A549 treated with CpdA at 1 μM for 4 hours (cell line): ENCODE measurements at places on chromosomes 5 and 9. TPM values are rescaled to one million over a fixed set of nuclear protein-coding genes. Genes with fewer than 3 reads are reported as not detected.

Gene FOXD1
- 13.1 to 19.3 TPM (median 17.6 TPM) in 5 replicates for total RNA-seq

Gene CNTNAP3
- total RNA-seq: 8.7 to 12.3 TPM (median 10.4 TPM) in 5 replicates

Gene UBAP2
- total RNA-seq: 37.1 to 43.7 TPM (median 39.5 TPM) in 5 replicates

Gene CRHBP
- 0.06 to 0.33 TPM (median 0.21 TPM) in 5 replicates for total RNA-seq

Gene SAXO1
- total RNA-seq: not detected in 5 replicates

Gene SVEP1
- total RNA-seq: 1.3 to 1.9 TPM (median 1.5 TPM) in 5 replicates

Gene TMC1
- total RNA-seq: 0.05 to 0.14 TPM in 2 of 5 replicates, not detected in the others

Gene NEUROG1
- total RNA-seq: not detected in 5 replicates

Gene CENPH
- total RNA-seq: 24.3 to 29.3 TPM (median 27.5 TPM) in 5 replicates

Gene LPAR1
- total RNA-seq: 10.7 to 12.1 TPM (median 11.3 TPM) in 5 replicates

Gene CD14
- 3.6 to 5.6 TPM (median 4.4 TPM) in 5 replicates for total RNA-seq

Gene TICAM2
- 0.46 to 1.1 TPM (median 1.0 TPM) in 5 replicates for total RNA-seq

Gene F2RL1
- 238 to 332 TPM (median 276 TPM) in 5 replicates for total RNA-seq

Gene C5orf63
- total RNA-seq: 3.3 to 4.4 TPM (median 3.7 TPM) in 5 replicates

Gene BTNL3
- not detected in 5 replicates for total RNA-seq

Gene RPL35
- total RNA-seq: 2,738 to 3,137 TPM (median 2,853 TPM) in 5 replicates

Gene SPATA31A5
- not detected in 5 replicates for total RNA-seq

Gene PLCXD3
- 0.19 to 0.48 TPM (median 0.31 TPM) in 5 replicates for total RNA-seq

Gene ARL14EPL
- 0.07 to 0.69 TPM (median 0.39 TPM) in 5 replicates for total RNA-seq

Gene SMAD5
- 19.2 to 38.0 TPM (median 28.1 TPM) in 5 replicates for total RNA-seq

Gene RHOBTB3
- 5.9 to 10.0 TPM (median 7.3 TPM) in 5 replicates for total RNA-seq

Gene GABBR2
- total RNA-seq: 0.09 to 1.7 TPM (median 0.50 TPM) in 5 replicates

Gene CYLC2
- total RNA-seq: not detected in 5 replicates

Gene RPL7A
- total RNA-seq: 3,321 to 3,607 TPM (median 3,503 TPM) in 5 replicates

Gene ADRB2
- 0.56 to 0.93 TPM (median 0.59 TPM) in 5 replicates for total RNA-seq

Gene WNK2
- 5.9 to 7.7 TPM (median 6.6 TPM) in 5 replicates for total RNA-seq

Gene CCDC187
- total RNA-seq: not detected in 5 replicates

Gene HCN1
- not detected in 5 replicates for total RNA-seq

Gene SLC6A19
- total RNA-seq: 0.02 TPM in 1 of 5 replicates, not detected in the others

Gene FBP1
- total RNA-seq: not detected in 5 replicates

Gene TTF1
- total RNA-seq: 14.3 to 19.3 TPM (median 15.3 TPM) in 5 replicates

Gene SLC12A7
- 21.5 to 29.4 TPM (median 26.9 TPM) in 5 replicates for total RNA-seq

Gene FCN1
- not detected in 5 replicates for total RNA-seq

Gene ANKDD1B
- 0.06 to 0.11 TPM (median 0.08 TPM) in 3 of 5 replicates, not detected in the others for total RNA-seq

Gene IL3
- total RNA-seq: not detected in 5 replicates

Gene IFNA13
- total RNA-seq: not detected in 5 replicates
